Bronchial smooth muscle cell (primary cell): ENCODE measurements at places on chromosomes 12 and 14. TPM values are rescaled to one million over a fixed set of nuclear protein-coding genes. Genes with fewer than 3 reads are reported as not detected.

The KIF26A gene
- total RNA-seq: under 0.01 TPM in 1 of 2 replicates, not detected in the other

The TMTC1 gene
- 15.2 and 28.7 TPM in 2 replicates for total RNA-seq

The TSHR gene
- total RNA-seq: not detected in 2 replicates

The PARP11 gene
- total RNA-seq: 2.9 and 5.0 TPM in 2 replicates

The TSPAN19 gene
- under 0.01 and 0.16 TPM in 2 replicates for total RNA-seq

The MUCL1 gene
- total RNA-seq: not detected in 2 replicates

The SDS gene
- total RNA-seq: 0.16 TPM in 1 of 2 replicates, not detected in the other

The IFNG-AS1 gene
- total RNA-seq: under 0.01 TPM in 1 of 2 replicates, not detected in the other
